ENCODE measurements at places on chromosomes 3 and 15. TPM values are rescaled to one million over a fixed set of nuclear protein-coding genes. Genes with fewer than 3 reads are reported as not detected.

GRCh38 chr15:86611417-86612040, 531.9 kb downstream of the AGBL1 start:
- DNase-seq = no peak

- DNase-seq = no peak
Observed at GRCh38 chr3:126104028-126104635, 20.2 kb upstream of the SLC41A3 start.

DNA sequence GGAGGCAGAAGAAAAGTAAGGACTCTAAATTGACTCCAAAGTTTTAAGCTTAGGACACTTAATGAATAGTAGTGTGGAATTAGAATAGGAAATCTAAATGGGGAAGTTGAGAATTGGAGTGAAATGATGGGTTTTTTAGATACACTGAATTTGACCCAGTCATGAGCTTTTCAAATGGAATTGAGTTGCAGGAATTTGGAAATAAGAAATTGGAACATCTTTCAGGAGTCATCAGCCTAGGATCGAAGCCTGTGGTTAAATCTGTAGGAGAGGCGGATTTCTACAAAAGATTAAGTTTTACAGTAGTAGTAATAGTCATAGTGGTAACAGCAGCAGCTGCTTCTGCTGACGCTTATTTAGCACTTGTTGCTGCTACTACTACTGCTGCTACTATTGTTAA, 129.0 kb upstream of the LRRFIP2 start:
- no peak for DNase-seq

GRCh38 chr3:182626484-182627467, 166.5 kb upstream of the ATP11B start:
- no peak for DNase-seq

The ADGRG7 gene
- not detected for polyA plus RNA-seq
